ENCODE measurements at places on chromosomes 2 and 18.

- DNase-seq: no peak
Observed at GRCh38 chr2:11473659-11474433, 7.9 kb upstream of the E2F6 start.

- no peak for DNase-seq
Observed at GRCh38 chr2:38079116-38080052, 3.4 kb upstream of the CYP1B1 start.

- no peak for DNase-seq
Observed at GRCh38 chr2:177445200-177445599, 52.6 kb downstream of the AGPS start.

DNA sequence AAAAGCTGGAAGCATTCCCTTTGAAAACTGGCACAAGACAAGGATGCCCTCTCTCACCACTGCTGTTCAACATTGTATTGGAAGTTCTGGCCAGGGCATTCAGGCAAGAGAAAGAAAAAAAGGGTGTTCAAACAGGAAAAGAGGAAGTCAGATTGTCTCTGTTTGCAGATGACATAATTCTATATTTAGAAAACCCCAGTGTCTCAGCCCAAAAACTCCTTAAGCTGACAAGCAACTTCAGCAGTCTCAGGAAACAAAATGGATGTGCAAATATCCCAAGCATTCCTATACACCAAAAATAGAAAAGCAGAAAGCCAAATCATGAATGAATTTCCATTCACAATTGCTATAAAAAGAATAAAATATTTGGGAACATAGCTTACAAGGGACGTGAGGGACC lies 11.1 kb downstream of the SLC8A1 start:
- DNase-seq: no peak

GRCh38 chr2:207791579-207792243 lies 22.0 kb upstream of the FZD5 start:
- no peak for DNase-seq

GRCh38 chr2:178767094-178768060 lies 39.8 kb downstream of the TTN start:
- no peak for DNase-seq

- DNase-seq: no peak
Observed at GRCh38 chr2:98715812-98716451, 15.0 kb downstream of the MGAT4A start.

DNA sequence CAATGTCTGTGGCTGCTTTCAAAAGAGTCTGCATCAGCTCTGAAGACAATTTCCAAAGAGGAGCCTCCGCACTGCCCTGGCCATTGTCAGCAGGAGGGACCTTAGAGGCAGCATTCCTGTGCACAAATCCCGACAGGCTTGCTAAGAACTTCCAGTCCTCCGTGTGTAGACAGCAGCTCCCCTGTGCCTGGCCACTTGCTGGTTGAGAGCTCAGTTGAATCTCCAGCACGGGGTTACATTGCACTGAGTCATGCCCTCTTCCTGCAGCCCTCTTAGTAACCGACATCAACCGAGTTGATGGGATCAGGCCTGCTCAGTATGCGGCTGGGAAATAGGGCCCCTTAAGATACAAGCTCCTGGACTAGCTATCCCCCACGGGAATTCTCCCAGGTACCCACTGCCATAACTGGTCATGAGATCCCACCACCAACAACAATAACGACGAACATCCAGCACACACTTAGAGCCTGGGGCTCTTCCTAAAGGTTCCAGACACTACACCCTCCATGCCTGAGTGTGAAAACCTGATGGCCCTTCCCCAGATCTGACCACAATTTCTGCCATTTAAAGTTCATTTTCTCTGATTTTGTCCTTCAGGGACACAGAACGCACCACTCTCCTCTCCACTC lies 12.0 kb downstream of the ATP6V1B1 start:
- no peak for DNase-seq

- DNase-seq: no peak
Observed at GRCh38 chr18:36436387-36436786, 138.9 kb downstream of the FHOD3 start.

- DNase-seq: no peak
Observed at GRCh38 chr2:112065966-112066365, 10.9 kb downstream of the TMEM87B start.

DNA sequence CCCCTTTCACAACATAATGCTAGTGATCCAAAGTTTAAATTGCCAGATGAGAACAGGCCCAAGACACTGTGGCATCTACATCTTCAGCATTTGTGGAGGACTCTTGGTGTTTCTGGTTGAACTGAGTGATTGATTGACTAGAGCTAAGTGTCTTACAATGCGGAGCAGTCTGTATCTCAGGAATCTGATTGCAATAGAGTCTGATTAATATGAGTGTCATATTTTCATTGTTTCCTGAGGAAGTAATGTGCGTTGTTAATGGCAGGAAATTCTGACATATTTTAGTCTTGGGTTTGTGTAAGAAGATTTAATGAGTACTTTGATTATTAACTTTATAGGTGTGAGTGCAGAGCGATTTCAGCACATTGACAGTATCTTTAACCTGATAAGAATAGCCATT lies 82.0 kb upstream of the PROKR1 start:
- no peak for DNase-seq

- DNase-seq: no peak
Observed at GRCh38 chr18:78876868-78877267, 102.8 kb upstream of the SALL3 start.

DNA sequence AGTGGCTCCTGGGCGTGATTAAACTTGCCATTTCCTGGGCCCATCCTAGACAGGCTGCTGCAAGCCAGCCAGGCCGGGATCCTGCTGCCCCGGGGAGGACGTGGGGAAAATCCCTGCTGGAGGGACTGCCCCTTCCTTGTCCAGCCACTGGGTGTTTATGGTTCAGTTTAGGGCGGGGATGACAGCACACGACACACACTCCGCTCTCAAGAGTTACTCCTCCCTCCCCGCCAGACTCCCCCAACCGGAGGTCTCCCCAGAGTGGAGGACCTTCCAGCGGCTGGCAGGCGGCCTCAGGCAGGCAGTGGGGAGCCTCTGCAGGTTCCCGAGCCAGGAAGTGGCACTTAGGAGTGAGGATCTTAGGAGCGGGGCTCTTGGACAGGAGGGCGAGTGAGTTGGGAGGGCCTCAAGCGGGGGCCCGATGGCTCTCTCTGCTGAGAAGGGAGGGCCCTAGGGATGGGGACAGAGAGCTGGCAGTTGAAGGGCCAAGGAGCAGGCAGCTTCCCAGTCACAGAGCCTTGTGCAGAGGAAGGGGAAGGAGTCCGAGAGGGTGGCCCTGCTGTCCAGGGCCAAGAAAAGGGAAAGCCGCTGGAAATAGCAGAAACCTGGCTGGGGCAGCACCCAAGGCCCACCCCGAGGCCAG lies 5.7 kb upstream of the GPR35 start:
- no peak for DNase-seq

DNA sequence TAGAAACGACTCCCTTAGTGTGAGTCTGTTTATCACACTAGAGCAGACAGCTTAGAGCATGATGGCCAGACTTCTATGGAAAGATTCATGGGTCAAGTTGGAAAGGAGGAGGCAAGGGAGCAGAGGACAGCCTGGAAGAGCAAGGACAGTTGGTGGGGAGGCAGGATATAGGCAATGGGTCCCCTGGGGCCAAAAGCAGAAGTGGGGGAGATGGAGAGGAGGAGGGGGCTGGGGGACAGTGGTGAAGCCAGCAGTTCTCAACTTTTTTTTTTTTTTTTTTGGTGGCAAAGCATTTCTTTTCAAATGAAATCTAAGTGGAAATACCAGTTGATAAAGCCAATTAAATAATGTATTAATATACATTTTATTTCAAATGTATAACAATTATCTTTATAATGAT lies 197.9 kb downstream of the HRH4 start:
- no peak for DNase-seq

GRCh38 chr2:134718023-134718816 lies 580 bp downstream of the TMEM163 start:
- DNase-seq: no peak

- no peak for DNase-seq
Observed at GRCh38 chr18:46431522-46432171, 225.4 kb downstream of the LOXHD1 start.

DNA sequence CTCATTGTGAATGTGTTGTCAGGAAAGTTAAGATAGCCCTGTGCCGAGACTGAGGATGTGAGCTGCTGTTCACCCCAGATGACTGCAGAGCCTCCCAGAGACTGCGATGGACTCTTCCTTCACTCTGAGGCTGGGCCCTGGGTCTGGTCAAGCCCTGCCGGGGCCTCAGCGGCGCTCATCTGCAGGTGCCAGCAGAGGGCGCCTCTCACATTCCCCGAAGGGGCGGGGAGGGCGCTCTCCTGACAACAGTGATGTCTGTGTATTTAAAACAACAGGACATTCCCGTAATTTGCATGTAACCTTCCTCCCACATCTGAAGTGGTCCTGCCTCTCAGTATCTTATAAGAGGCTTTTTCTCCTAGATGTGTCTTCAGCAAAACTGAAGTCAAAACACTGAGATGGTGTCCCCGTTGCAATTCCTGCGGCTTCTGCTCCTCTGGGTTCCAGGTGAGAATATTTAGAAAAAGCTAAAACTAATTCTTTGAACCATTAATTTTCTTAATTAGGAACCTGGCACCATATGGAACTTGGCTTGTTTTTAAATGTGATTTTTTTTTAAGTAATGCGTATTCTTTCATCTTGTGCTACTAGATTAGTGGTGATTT lies 1377.9 kb downstream of the RPIA start:
- DNase-seq: no peak

DNA sequence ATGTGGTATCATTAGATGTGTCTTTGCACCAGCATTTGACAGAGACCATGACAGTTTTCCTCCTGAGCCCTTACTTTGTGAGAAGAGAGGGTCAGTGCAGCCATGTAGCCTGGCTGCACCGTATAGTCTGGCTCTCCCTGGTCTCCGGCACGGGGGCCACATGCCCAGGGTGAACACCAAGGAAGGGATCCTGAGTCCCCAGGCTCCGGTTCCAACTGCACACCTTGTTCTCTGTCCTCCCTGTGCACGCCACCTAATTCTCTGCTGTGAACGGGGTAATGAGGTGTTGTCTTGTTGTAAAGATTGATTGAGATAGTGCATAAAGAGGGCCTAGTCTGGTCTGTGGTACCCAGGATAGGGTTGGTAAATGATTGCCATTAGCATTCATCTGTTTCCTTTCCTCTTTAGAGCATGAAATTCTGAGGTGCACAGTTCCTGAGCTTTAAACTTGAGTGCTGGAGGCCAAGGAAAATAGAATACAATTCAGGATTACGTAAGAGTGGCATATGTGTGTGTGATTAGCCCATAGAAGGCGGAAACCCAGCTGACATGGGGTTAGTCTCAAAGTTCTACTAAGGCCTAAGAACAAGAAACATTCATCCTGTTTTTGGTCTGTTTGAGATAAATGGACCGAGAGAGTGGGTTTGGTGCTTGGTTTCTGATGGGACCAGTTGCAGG lies 55.5 kb downstream of the NCK2 start:
- no peak for DNase-seq

DNA sequence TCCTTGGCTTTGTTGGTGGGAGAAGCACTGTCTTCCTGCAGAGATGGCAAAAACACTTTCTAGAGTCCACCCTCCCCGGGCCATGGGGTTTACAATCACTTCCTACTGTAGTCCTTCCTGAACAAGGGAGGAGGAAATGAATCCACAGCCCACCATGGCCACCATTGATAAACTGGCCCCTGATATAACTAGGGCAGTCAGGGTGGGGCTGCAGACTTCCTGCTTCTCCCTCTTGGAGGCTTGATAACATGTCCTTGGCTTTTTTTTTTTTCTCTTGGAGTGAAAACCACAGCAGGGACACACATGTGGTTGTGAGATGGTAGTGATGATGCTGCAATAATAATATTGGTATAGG lies 437.8 kb downstream of the ZNF521 start:
- DNase-seq: no peak

DNA sequence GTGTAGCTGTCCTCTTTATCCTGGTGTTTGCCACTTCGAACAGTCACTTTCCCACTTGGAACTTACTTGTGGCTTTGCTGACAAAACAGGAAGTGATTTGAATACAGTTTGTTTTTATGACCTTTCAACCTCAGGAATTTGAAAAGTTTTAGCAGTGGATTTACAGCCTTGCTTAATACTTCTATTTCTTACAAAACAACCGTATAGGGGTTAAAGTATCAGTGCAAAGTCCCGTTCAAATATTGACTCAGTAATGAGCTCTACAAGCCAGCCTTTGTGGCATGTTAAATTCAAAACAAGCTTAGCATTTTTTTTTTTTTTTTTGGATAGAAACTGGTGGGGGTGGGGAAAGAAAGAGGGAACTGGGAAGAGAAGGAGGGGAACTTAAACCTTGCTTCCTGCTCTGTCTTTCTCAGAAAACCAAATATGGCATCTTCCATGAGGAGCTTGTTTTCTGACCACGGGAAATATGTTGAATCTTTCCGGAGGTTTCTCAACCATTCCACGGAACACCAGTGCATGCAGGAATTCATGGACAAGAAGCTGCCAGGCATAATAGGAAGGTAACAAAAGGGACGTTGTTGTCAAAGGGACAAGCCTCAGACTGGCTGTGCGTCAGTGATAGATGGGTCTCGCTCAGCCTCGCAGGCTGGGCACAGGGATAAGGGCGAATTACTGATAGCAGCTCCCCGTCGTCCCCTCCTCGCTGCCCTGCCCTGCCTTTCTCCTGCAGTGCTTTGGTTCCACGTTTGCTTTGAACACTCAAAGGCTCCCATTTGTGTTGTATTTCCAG lies at the start of gene HNMT:
Gene HNMT (plus strand): TSS at position 408 of the 793 bp plus-strand sequence. CDS start 19 bp downstream, at position 427.
- no peak for DNase-seq

- DNase-seq: no peak
Observed at GRCh38 chr2:45153121-45153520, 143.9 kb upstream of the SIX2 start.

GRCh38 chr2:112151701-112152440 lies 13.7 kb downstream of the FBLN7 start:
- DNase-seq: no peak

DNA sequence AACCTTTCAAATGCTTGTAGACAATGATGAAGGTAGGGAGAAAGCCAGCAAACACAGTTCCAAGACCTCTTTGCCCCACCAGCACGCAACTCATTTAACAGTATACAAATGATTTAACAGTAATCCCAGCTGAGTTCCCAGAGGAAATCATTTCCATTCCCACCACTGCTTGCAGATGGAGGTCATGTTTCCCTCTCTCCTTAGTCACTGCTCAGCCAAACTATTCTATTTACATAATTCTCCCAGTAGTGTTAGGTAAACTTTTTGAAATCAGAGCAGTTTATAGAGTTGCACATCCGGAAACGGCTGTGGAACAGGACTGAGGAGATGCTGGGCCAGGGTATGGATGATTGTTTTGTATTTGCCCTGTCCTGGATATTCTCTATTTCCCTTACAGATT lies 328.5 kb downstream of the FIGN start:
- DNase-seq: no peak

GRCh38 chr2:113780472-113780871 lies 24.0 kb upstream of the SLC35F5 start:
- DNase-seq: no peak

DNA sequence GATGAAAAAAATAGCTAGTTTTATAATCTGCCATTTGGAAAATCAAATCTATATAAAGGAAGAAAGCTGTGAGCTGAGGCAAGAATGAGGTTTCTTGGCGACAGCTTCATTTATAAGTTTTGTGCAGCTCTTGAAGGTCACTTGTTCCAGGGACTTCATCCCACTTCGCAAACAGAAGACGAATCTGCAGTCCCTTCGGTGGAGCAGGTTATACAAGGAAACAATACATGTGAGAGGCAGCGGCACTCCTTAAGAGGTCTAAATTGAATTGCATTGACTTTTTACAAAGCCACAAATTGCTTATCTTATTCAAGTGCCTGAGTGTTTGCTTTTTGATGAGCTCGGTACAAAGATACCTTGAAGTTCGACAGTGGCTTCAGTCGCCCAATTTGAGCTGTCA lies 72.2 kb downstream of the C1QL2 start:
- DNase-seq: no peak

GRCh38 chr2:85033388-85033787 lies 62.4 kb downstream of the KCMF1 start:
- no peak for DNase-seq

GRCh38 chr2:240987588-240987987 lies 10.8 kb upstream of the SNED1 start:
- no peak for DNase-seq
